SW 1271 (cell line): ENCODE measurements at places on chromosomes 1 and 21.

DNA sequence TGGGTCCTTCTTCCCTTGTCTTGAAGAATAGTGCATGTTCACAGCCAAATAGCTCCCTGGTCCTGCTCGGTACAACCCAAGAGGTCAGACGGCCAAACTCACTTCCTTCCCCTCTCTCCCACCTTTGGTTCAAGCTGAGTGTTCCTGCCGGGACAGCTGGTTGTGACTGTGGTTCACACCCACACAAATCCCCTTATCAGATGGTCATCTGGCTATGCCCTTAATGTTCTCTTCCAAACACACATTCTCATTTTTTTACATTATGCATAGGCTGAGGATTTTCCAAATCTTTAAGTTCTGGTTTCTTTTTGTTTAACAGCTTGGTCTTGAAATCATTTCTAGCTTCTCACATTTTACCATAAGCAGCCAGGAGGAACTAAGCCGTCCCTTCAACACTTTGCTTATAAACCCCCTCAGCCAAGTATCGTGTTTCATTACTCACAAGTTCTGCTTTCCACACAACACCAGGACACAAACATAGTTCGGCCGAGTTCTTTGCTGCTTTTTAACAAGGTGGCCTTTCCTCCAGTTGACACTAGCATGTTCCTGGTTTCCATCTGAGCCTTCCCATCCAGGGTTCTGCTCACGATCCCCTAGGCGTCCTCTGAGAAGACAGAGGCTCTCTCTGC lies 19.7 kb upstream of the TSPEAR start:
- no peak for DNase-seq

GRCh38 chr1:45411510-45411899 lies 71.3 kb upstream of the MUTYH start:
- no peak for DNase-seq

GRCh38 chr1:65949230-65949626 lies 156.5 kb downstream of the PDE4B start:
- no peak for DNase-seq

DNA sequence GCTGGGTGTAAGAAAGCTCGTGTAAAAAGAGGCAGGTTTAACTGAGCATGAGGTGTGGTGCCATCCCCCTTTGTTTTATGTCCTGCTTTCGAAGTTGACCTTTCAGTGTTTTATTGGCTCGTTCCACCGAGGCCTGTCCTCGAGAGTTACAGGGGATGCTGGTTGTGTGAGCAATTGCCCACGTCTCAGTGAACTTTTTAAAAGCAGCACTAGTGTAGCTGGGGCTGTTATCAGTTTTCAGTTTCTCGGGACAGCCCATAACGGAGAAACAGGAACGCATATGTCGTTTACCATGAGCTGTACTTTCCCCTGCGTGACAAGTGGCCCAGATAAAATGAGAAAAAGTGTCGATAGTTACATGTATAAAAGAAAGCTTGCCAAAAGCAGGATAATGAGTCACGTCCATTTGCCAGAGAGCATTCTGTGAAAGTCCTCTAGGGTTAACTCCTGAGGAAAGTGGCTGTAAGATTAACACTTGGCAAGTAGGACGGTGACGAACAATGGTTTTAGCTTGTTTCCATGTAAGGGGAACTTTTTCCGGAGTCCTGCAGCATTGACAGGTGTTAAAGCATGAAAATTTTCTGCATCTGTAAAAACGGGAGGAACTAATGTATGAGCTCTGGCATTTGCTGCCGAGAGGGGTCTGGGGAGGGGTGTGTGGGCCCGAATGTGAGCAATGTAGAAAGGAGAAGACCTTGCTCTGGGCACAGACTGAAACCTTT lies 7.8 kb upstream of the LRRC47 start:
- no peak for DNase-seq

DNA sequence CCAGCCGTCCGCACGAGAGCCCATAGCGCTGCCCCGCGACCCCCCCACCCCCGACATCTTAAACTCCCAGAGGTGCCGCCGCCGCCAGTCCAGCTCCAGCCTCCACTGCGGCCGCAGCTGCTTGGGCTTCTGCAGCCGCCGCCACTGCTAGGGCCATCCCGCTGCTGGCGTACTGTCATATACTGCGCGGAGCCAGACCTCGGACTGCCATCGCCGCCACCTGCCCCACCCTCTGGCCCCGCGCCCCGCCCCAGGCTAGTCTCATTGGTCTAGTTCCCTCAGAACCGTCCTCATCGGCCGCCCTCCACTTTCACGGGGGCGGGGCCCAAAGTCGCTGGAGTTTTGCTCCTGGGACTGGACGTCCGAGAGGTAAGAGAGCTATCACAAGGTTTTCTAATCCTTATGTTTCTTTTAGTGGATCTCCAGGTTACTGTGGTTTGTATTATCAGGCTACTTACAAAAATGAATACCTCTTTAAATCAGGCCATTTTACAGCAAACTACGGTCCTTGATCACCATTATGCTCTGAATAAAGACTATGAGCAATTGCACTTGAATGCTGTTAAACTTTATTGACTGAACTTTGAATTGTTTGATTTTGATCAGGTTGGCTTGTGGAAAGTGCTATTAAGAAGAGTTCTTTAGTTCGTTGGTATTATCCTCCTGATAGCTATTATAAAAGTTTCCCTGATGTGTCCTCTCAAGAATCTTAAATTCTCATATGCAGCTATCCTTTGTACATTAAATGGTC lies 2.8 kb upstream of the CD1D start:
- no peak for DNase-seq

DNA sequence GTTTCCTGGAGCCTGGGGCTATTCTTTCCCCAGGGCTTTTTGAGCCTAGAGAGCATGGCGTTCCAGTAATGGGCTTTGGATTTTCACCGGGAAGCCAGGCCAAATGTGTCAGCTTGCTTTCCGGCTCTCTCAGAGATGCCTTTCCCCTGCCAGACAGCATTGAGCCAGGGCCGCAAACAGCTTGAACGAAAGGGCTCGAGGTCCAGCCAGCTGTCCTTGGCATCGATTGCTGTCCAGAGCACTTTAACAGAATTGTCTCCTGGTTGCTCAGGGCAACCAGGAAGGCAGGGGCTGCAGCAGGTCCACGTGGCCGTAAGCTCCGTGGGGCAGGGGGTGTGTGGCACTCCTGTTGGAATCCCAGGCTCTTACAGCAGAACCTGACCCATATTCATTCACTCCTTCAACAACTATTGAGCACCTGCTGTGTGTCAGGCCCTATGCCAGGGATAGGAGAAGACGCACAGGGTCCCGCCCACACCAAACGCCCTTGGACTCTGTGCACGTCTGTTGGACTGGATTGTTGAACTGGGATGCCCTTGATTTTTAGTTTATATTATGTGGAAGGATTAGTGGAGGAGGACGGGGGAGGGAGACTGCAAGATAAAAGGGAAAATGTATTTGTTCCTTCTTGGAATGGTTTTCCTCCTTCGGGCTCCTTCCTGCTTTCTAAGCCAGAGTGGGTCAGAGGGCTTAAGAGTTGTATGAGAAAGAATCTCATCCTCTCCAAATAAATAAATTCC lies 38.7 kb upstream of the EFHD2 start:
- DNase-seq, result no peak

- no peak for DNase-seq
Observed at GRCh38 chr1:116178837-116179236, 67.6 kb downstream of the MAB21L3 start.

DNA sequence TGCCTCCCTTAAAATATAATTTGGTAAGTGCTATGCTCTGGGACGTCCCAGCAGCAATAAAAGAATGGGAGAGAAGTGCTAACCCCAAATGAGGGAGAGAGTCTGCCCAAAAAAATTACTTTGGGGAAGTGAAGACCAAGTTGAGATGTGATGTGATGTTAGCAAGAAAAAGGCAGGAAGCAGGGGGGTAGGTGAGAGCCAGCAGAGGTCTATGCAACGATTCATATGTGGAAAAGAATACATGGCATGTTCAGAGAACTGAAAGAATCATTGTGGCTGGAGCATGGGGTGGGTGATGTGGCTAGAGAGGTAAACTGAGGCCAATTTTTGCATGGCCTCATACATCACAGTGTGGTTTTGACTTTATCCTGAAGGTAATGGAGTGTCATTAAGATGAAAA lies 5.6 kb upstream of the CTPS1 start:
- DNase-seq, result no peak

- no peak for DNase-seq
Observed at GRCh38 chr1:20323613-20323920, 32.9 kb downstream of the VWA5B1 start.

GRCh38 chr21:46054031-46054430 lies 43.9 kb upstream of the COL6A2 start:
- DNase-seq, result no peak

GRCh38 chr1:206851341-206852010 lies 13.9 kb upstream of the IL20 start:
- no peak for DNase-seq

- no peak for DNase-seq
Observed at GRCh38 chr1:85372683-85373377, 92.1 kb downstream of the DDAH1 start.

DNA sequence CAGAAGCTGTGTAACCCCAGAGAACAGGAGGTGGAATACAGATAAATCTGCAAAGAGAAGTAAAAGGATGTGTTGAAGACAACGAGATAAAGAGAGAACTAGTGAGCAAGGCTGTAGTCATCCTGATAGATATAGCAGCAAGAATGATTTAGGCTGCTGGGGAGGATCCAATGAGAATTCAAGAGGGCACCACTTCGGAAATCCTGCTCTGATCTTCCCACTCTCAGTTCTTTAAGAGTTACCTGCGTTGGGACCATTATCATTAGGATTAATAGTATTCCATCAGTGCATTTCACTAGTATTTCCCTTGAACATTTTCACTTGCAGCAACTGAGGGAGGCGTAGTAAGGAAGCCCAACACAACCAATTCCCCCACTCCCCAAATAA lies at the start of gene BRINP3:
Gene BRINP3 (minus strand): TSS at position 103 of the 387 bp plus-strand sequence.
- no peak for DNase-seq
